ENCODE measurements at places on chromosomes 11 and 22.
A peak's percentile ranks its signal among the peaks of the same experiment; 100 is the strongest.

DNA sequence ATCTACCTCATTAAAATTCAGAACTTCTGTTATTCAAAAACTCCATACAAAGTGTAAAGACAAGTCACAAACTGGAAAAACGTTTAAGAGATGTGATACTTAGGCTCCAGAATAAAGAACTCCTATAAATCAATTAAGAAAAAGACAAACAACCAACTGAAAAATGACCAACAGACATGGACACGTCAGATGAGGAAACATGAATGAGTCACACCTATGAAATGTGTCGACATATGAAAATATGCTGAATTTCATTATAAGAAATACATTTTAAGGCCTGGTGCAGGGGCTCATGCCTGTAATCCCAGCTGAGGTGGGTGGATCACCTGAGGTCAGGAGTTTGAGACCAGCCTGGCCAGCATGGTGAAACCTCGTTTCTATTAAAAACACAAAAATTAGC is 78.7 kb downstream of the ENTHD1 start:
- DNase-seq, result no peak

DNA sequence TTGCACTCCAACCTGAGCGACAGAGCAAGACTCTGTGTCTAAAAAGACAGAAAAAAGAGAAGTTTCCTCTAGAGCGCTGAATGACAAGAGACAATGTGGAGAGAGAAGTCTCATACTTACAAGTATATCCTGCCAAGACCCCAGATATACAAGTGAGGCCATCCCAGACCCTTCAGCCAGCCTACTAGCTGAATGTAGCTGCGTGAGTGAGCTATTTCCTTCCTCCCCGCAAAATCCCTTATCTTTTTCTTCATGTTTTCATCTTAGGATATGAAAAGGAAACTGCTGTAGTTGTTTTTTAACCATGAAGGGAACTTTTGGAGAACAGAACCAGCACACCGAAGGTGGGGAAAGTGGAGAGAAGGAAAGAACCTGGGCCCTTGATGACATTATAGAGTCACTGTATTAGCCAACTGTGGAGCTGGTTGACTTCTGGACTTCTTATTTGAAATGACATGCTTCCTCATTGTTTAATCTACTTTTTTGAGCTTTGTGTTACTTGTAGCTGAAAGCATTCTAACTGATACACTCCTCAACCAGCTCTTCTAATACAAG is 4.4 kb upstream of the DDX17 start:
- DNase-seq, result no peak

DNA sequence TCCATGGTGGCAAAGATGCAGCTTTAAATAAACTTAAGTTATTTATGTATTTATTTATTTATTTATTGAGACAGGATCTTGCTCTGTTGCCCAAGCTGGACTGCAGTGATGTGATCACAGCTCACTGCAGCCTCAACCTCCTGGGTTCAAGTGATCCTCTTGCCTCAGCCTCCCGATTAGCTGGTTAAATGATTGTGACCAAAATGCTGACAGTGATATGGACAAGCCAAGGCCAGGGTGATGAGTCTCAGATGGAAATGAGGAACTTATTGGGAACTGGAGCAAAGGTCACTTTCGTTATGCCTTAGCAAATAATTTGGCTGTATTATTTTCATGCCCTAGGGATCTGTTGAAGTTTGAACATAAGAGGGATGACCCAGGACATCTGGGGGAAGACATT is 9.3 kb upstream of the LRP5 start:
- DNase-seq, result no peak

DNA sequence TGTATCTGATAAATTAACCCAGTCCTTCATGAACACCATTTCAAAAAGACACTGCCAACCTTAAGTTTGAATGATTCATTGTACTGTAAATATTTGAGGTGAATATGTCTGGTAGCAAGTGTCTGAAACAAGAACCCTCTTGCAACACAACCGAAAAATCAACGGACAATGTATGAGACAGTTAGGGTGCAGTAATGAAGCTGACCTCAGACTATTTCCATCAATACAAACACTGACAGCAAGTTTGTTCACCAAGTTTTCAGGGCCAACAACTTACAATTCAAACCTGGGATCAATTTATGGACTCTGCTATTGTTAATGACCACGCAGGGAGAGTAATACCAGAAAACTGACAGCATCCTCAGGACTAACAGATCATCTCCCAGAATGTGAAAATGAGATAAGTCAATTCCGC is 126.3 kb downstream of the CADM1 start:
- no peak for DNase-seq

DNA sequence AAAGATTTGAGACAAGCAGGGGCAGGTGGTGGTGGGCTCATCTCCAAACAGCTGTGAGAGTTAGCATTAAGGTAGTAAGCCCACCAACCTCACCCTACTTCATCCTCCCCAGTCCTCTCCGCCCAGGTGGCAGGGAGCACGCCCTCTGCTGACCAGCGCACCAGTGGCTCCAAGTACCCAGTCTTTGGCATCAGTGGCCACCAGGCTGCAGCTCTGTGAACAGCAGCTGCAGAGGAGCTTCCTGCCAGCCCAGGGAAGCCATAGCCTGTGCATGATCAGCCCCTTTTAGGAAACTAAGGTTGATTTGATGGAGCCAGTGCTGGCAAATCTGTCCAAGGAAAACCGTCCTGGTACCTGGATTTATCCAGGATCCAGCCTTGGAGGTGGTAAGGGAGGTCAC is 21.7 kb downstream of the CAVIN3 start:
- peak; percentile 36 for DNase-seq

GRCh38 chr22:26762503-26763472 is 105.4 kb downstream of the MIAT start:
- no peak for DNase-seq

DNA sequence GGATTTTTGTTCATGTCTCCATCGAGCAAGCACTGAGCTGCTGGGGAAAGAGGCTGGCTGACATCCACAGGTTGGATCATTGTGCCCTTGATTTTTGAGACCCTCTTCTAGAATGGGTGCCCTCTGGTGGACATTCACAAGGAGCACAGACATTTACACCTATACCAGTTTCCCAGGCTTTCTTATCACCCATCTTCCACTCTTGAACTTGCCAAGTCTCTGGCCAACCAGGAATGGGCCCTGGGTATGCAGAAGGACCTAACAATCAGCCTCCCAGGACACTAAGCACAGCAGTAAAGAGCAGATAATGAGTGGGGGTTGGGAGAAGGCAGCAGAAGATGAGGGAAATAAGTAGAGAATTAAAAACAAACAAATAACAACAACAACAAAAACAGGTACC is 5.7 kb upstream of the INTS4 start:
- DNase-seq, result peak; percentile 70

Measured in renal cortical epithelial cell (primary cell).